ENCODE measurements at places on chromosomes 2 and 18.

- DNase-seq = no peak
These were observed 111.2 kb downstream of the RAB3GAP1 start for GRCh38 chr2:135163306-135163705.

GRCh38 chr2:8505311-8505920 lies 176.4 kb upstream of the ID2 start:
- no peak for DNase-seq

DNA sequence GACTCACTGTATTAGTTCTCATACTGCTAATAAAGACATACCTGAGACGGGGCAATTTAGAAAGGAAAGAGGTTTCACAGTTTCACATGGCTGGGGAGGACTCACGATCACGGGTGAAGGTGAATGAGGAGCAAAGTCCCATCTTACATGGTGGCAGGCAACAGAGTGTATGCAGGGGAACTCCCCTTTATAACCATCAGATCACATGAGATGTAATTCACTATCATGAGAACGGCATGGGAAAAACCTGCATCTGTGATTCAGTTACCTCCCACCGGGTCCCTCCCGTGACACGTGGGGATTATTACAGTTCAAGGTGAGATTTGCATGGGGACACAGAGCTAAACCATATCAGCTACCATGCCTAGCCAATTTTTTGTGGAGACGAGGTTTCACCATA lies 168.2 kb downstream of the NEDD4L start:
- no peak for DNase-seq

DNA sequence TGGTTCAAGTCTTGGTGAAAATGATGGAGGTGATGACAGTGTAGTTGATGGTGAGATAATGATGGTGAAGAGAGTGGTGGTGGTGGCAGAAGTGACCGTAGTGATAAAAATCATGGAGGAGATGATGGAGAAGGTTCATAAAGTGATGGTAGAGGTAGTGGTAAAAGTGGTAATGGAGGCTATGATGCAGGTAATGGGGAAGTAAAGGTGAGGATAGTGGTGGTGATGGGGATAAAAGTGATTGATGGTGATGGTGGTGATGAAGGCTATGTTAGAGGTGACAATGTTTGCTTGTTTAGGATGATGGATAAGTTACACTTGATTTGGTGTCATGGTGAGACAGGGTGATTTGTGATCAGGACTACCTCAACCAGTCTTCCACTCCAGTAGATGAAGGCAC lies 268.9 kb downstream of the DYSF start:
- no peak for DNase-seq

- no peak for DNase-seq
These were observed 548.8 kb upstream of the ZNF804A start for GRCh38 chr2:184049566-184049965.

DNA sequence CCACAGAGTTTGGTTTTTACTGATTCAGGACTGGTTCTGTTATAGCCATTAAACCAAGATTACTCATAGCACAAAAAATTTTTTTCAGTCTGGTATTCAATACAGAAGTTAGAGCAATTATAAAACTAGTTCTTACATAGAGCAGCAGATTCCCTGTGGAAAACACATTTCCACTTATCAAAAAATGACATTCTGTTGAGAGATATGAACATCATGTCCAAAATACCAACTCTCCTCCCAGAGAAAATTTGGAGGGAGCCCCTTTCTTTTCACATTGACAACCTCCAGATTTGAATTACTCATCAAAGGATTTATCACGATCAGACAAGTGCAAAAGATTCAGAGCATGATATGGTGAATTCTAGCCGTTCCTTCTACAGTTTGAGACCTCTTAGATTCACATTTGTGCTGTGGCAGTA lies 126.8 kb upstream of the SERPINE2 start:
- no peak for DNase-seq

DNA sequence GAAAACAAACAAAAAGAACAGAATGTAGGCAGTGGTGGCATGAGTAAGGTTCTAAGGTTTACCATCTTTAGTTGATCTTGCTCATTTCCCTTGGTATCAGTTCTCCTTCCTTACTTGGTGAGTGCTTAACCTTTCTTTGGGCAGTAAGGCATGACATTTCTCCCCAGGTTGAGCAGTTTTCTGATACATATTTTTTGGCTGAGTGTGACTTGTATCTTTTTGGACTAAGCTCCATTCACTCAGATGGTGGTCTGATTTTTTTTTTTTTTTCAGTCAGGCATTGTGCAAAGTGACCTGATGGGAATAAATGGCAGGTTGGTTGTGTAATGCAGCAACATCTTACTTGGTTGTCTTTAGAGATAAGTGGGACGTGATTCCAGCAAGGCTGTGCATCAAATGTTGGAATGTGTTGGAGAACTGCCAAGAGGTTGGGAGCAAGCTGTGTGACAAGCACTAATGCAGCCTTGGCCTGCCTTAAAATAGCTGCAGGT lies 15.1 kb downstream of the SPTBN1 start:
- DNase-seq = no peak

GRCh38 chr2:43001787-43002468 lies 209.5 kb upstream of the HAAO start:
- DNase-seq = no peak

- peak; percentile 98 for DNase-seq
These were observed 18.9 kb upstream of the IL1R2 start for GRCh38 chr2:101972621-101973434.

GRCh38 chr2:232597362-232598079 lies 35.9 kb upstream of the EFHD1 start:
- no peak for DNase-seq

DNA sequence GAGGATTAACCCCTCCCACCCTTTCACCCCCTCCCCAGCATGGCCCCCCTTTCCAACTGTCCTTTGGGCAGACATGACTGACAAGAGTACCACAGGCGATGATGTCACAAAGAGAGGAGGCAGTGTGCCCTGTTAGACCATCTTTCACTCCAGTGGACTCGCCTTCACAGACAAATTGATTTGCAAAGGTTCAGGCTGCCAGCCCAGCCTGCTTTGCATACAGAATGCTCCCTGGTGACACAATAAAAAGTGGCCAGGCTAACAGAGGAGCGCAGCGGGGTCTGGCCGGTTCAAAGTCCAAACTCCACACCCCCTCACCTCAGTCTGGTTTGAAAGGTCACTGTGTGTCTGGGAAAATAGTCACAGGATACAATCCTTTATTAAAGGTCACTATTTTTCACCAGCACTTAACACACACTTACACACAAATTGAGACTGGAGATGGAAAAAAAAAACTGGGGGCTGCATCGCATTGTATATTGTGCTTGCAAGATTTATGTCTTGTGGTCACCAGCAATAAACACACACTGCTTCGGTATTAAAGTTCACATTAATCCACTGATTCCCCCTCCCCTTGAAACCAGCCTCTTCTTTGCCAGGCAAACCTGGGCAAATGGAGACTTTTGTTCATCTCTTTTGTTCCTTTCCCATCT lies 236.9 kb downstream of the BCL11A start:
- no peak for DNase-seq

GRCh38 chr2:191821078-191821477 lies 25.8 kb downstream of the CAVIN2 start:
- no peak for DNase-seq

- DNase-seq = no peak
These were observed 1012.8 kb upstream of the GYPC start for GRCh38 chr2:125643128-125643527.
